Stimulated activated CD4-positive, alpha-beta T cell treated with anti-CD3 and anti-CD28 coated beads, Interleukin-4, amount 100 ng/mL, for 4 hours (primary cell): ENCODE measurements at places on chromosomes 2 and 18.

DNA sequence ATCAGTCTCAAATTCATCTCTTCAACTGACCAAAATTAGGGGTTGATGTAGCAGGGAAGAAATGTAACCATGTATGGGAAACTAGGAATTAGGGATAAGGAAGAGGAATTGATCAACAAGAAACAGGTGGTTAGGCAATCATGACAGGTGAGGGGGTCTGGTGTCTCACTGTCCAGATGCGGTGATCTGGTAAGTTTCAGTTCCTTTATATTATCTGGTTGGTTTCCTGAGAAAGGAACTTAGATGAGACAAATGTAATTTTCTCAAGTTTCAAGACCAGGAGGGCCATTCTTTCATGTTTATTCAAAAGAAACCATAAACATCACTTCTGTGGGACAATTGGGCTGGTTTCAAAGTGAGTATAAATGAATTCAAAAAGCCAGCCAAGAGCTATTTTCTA is 306.2 kb upstream of the KCNJ3 start:
- no peak for DNase-seq

DNA sequence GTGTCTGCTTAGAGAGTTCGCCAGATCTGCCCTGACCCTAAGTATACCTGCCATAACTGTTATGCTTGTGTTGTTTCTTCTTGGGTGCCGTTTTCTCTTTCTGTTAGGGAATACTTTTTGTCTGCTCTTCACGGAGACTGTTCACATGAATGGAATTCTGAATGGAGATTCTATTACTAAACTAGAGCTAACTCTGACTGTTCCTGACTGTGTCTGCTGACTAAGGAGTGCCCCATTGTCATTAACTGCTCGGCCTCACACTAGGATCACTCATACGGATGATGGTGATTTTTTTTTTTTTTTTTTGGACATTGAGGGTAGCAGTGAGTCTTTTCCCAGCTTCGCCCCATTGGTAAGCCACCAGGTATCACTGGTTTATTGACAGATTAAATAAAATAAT is 104.8 kb upstream of the SLC8A1 start:
- DNase-seq, result no peak

DNA sequence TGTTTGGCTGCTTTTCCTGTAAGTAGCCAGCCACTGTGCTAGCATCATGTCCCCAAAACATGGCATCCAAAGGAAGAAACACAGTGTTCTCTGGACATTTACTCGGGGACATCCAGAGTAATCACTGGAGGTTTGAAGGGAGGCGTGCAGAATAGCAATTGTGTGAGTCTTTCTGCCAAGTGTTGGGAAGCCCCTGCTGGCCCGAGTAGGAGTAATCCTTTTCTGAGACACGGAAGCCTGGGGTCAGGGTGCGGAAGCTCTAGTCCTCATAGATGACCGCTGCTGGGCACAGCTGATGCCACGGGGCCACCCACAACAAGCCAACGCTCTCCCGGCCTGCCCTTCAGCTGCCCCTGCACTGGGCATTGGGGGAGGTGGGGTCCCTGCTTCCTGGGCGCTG is 24.8 kb upstream of the HDAC4 start:
- DNase-seq, result no peak

DNA sequence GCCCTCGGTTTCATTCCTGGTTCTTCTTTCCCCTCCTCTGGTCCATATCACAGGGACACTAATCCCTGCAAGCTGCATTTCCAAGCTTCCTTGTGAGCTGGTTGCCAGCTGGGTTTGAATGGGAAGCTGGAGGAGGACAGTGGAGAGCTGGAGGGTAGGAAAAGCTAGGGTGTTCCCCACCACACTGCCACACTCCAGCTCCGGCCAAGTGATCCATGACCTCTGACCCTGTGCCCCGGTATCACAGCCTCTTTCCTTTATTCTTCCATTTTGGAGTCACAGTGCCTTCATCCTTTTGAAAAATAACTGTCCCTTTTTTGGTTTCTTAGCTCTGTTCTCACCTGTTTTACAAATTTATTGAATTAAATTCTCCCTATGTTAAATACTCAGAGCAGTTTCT is 13.1 kb upstream of the NR4A2 start:
- DNase-seq, result no peak

GRCh38 chr2:6864923-6865345 is 773 bp downstream of the CMPK2 start:
- no peak for DNase-seq

DNA sequence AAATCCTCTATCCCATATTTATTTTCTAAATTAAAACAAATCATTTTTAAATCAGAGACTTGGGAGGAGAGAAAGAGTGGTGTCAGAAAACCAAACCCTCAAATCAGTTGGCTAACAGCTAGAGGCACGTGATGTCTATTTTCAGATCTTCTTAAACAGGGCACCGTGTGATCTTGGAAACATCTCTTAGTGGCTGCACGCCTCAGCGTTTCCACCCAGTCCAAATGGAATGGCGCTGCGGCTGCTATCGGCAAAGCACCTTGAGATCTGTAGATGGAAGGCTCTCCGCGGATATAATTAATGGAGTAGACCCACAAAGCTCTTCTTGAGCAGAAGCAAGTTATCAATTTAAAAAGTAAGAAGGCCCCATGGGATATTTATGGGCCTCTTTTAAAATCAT is 50.0 kb downstream of the NRP2 start:
- no peak for DNase-seq

GRCh38 chr2:132038179-132038882 is 123.4 kb downstream of the ANKRD30BL start:
- no peak for DNase-seq

GRCh38 chr2:105576440-105577241 is 168.1 kb upstream of the NCK2 start:
- DNase-seq, result no peak

DNA sequence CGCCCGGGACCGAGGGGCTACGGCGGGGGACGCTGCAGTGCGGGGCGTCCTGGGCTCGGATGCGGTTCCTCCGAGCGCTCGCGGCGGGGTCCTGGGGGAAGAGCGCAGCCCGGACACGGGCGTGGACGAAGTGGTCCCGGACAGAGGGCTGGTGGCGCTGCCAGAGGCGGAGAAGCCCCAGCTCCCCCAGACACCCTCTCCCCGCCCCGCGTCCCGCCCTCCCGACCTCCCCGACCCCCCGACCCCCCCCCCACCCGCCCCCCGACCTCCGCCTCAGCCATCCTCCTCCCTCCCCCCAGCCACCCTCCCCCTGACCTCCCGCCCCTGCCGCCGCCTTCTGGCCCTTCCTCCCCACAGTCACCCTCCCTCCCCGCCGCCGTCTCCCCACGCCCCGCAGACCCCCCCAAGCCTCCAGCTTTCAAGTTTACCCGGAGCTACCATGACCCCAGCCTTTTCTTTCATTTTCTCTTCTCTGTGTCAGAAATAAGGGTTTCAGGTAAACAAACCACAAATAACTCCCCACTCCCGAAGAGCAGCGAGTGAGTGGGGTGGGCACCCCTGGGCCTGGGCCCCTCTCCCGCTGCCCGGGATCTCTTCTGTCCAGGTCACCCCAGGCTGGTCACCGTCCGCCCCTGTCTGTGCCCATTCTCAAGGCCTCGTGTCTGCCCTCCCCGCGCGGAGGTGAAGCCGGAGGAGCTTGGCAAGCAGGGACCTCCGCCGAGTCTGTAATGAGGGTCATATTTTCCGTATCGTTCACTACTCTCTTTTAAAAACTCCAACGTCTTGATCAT is 5.1 kb downstream of the NFATC1 start:
- DNase-seq, result peak; percentile 67

DNA sequence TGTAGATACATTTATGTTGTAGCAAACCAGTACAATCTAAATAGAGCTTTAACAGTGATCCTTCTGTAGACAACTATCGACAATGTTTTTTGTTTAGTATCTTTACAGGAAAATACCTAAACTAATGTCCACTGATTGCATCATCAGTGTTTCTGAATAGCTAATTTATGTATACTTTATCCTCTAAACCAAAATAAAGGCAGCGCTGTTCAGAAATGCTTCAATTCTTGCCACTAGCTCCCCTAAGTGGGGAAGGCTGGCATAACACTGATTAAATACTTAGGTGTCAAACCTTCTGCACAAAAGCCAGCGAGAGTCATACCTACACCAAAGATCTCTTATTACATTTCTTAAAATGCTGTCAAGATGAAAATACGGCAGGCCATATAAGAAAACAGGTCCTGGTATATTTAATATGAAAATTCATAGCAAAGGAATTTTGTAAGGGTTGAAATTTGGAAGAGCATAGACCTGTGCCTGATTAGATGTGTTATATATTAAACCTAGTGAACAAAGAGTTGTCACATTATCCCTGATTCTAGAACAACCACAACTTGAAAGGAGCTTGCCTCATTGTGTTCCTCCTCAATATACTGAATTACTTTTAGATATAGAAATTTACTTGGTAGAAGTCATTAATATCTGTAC is 1693.4 kb upstream of the SLC39A10 start:
- DNase-seq, result no peak

DNA sequence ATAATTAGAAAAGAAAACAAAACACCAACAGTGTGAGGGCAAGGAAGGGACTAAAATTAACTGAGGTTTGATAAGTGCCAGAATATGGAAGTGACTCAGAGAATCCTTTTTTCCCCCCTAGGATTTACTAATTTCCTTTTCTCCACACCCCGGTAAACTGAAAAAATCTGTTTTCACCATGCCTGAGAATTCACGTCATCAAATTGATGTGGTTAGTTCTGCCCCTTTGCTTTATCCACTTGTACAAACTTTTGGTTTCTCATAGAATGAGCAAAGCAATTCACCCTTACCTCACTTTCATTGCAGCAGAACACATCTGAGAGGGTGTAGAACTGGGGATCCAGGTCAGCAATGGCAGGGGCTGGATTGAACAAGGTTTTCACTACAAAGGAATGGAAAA is 57.8 kb downstream of the RBKS start:
- no peak for DNase-seq

DNA sequence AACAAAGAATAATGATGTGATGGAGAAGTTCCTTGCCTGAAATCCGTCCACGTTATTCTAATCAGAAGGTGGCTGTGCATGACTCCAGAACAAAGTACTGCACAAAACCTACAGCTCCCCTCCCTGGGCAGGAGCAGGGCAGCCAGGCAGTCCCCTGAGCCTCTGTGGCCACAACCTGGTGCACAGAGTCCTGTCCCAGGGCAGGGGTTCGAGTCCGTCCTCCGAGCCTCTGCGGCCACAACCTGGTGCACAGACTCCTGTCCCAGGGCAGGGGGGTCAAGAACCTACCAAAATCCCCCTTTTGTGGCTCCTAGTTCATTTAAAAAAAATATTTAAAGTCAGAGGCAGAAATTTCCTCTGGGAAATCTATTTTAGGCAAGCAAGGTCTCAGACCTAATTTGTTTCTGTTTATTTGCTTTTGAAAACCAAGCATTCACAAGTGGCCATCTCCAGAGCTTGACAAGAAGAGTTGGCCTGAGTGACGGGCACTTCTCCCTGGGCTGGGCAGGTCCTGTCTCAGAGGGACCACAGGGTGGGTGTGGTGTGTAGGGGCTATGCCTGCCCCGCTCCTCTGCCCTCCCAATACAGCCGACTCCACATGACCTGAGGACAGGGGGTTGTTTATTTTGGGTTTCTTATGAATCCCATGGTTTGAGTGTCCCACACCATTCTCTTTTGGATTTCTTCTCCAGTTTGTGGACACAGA is 255.9 kb upstream of the PXDN start:
- DNase-seq, result no peak

DNA sequence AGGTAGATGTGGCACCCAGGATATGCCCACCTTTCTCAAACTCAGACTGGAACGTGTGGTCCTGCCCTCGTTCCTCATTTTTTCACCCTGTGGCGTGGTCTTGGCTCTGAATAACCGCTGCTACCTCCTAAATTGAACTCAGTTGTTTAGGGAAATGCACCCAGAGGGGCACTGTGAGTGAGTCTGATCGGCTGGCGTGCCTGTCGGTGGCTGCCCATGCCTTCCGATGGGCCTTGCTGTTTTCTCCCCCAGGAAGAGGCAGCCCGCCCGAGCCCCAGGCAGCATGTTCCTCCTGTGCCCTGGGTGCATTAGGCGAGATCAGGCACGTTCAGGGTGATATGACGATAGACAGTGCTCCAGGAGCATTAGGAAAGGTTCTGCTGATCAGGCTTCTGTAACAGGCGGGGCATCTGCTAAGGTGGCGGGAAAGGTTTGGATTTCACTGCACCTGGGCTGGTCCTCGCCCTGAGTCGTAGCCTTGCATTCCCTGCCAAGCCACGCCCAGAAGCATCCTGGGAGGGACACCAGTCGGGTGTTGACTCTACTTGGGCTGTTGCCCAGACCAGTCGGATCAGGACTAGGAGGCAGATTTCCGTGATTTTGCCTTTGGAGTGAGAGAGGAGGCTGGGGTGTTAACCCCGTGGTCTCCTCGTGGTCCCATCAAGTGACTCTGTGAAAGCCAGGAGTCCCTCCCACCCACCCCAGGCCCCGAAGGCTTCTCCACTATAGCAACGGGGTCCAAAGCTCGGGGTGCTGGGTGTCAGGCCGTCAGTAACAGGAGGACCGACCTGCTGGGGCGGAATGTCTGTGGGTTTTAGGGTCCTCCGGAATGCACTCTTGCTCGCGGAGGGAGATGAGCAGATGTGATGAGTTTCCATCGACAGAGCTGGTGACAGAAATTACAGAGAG is 75.1 kb downstream of the SH3BP4 start:
- no peak for DNase-seq

- no peak for DNase-seq
These were observed 192.8 kb upstream of the PID1 start for GRCh38 chr2:229463841-229464346.

GRCh38 chr2:31284107-31284506 is 50.2 kb downstream of the EHD3 start:
- DNase-seq, result no peak

- DNase-seq, result no peak
These were observed 63.5 kb downstream of the ZDBF2 start for GRCh38 chr2:206337956-206338355.

DNA sequence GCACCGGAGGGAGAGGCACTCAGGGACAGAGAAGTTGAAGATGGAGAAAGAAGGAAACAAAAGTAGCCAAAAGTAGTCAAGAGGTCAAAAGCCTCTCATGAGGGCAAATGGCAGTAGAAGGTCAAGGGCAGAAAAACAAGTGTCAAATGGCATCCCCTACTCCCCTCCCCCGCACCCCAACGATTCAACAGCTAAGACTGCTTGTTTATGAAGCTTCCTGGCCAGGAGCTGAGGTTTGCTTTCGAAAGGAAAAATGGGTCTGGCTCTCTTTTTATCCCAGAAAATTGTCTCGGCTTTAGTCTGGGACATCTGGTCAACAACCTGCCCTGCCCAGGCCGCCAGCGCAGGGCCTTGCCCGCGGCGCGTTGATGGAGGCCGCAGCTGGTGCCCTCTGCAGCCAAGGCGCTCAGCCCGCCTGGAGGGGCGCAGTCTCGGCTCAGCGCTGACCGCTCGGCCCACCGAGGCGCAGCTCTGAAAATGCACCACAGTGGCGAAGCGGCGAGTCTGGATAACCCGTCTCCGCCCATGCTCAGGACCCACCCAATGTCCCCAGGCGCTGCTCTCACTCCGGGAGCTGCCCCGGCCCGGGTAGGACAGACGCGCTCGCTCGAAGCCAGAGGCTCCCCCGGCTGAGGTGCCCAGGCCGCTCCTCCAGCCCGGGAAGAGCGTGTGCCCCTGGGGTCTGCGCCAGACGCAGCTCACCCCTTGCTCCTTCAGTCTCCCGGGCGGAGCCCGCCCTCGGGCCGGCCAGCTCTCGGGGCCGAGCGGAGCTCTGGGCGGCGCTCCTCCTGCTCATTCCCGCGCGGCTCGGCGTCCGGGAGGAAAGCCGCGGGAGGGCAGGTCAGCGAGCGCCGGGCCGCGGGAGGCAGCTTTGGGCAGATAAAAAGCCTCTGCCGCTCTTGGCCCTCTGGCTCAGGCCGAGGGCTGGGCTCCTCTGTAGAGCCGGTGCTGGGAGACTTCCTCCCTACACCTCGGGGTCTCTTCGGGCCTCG is 1.8 kb upstream of the TBR1 start:
- DNase-seq, result no peak
